ENCODE measurements at places on chromosomes 3 and 15.

- no peak for DNase-seq
Measured at GRCh38 chr3:168616915-168617314, 521.2 kb upstream of the GOLIM4 start.

DNA sequence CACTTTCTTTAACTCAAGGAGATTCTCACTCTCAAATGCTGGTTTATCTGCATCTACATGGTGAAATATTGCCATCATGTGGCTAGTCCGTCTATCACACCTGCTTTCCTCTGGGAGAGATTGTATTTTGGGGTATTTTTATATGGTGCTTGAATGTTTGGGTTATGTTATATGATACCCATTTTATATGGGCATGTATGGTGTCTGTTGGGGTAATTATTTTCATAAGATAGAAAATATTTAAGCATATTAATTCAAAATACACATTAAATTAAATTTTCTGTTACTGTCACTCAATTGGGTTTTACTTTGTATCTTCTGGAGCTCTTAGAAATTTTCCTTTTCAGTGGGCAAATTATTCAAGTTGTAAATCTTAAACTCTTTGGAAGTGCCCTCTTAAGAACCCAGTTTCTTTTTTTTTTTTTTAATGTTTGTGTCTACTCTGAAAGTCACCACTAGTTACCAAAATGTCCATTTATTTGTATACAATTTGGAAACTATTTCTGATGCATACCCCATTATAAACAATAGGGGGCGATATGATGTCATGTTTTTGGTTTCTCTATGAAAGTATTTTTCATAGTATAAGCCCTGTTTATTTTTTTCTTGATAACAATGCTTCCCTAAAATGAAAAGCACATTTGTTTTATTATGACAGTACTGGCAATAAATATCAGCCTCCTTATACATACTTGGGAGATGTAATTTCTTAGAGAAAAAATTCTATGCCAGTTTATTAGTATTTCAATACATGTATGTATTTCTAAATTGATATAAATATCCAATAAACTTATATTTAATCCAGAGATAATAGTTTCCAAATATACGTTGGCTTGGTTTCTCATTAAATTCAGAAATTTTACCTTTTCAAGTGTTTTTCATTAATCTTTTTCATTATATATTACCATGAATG lies 36.1 kb upstream of the PLSCR5 start:
- DNase-seq: no peak

- DNase-seq: no peak
Measured at GRCh38 chr15:90481023-90481422, 48.7 kb upstream of the CRTC3 start.

GRCh38 chr15:85515212-85515611 lies 134.8 kb downstream of the AKAP13 start:
- no peak for DNase-seq

- DNase-seq: no peak
Measured at GRCh38 chr3:168858327-168858726, 762.6 kb upstream of the GOLIM4 start.

DNA sequence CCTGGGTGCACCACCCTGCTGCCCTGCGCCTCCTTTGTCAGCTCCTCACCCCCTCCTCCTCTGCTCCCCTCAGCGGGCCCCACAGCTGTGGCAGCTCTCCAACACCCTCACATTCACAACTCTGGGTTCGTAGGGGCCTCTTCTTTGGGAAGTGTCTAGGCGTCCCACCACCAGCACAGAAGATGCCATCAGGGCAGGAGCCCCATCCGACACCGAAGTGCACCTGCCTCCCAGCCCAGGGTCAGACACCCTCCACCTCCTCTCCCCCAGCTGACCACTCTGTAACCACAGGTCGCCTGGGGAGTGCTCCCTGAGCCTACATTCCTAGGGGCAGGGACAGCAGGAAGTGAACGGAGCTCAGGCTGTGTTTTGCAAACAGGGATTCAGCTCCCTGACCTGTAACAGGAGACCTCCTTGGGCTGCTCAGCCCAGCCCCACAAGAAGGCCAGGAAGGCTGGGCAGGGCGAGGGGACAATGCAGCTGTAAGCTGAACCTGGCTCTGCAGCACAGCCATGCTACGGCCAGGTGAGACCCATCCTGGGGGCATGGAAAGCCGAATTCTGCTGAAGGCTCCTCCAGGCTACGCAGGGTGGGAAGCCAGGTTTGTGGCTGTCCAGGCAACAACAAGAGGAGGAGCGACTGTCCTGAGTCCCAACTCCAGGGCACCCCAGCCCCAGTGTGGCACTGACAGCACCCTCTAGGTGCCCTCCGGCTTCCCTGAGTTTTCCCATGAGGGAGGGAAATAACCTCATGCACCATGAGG lies 269.0 kb downstream of the GOLGA6L6 start:
- DNase-seq: no peak

DNA sequence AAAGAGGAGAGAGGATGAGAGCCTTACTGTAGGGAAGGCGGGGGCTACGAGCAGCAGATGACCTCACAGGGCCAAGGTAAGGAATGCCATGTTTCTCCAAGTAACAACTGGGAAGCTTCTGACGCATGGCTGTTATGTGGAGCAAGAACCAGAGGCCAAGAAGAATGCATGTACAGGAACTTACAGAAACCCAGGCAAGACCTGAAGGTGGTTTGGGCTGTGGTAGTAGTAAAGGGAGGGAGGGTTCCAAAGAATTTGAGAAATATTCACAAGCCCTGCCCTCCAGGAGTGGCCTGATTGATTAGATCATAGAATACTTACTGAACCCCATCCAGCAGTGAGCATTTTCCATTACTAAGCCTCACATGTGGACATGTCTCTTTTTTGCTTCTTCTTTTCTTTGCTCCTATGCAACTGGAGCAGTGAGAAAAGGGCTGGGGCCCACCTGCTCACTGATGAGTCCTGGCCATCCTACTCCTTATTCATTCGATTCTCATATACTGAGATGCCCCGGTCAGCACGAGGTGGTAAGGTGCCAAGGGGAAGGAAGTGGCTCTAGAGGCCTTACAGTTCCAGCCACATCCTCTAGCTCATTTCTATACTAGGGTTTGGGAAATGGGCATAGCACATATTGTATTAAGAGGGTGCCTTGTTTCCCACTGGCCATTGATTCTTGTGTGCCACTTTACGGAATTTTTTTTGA lies 8.3 kb upstream of the SLC12A8 start:
- DNase-seq: no peak

DNA sequence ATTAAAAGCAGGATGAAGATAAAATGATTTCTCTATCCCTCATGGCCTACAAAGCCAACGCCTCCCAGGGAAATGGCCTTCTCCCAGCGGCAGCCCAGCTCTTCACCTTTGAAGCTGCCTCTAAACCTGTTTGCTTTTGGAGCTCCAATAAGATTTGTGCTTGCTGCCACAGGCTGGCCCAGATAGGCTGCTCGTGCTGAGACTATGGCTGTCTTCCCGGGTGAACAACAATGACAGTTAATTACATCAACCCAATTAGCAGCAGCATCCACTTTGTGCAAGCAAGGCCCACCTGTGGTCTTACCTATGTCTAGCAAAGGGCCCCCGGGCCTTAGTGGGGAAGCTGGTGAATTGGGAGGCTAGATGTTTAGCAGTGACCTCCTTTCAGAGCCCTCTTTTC lies 179.6 kb downstream of the P3H2 start:
- no peak for DNase-seq

DNA sequence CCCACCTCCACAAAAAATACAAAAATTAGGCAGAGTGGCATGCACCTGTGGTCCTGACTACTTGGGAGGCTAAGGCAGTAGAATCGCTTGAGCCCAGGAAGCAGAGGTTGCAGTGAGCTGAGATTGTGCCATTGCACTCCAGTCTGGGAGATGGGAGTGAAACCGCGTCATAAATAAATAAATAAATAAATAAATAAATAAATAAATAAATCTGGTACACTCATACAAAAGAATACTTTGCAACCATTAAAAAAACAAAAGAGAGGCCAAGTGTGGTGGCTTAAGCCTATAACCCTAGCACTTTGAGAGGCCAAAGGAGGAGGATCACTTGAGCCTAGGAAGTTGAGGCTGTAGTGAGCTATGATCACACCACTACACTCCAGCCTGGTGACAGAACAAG lies 28.0 kb downstream of the MESP1 start:
- no peak for DNase-seq
